ENCODE measurements at places on chromosomes 4 and X.

DNA sequence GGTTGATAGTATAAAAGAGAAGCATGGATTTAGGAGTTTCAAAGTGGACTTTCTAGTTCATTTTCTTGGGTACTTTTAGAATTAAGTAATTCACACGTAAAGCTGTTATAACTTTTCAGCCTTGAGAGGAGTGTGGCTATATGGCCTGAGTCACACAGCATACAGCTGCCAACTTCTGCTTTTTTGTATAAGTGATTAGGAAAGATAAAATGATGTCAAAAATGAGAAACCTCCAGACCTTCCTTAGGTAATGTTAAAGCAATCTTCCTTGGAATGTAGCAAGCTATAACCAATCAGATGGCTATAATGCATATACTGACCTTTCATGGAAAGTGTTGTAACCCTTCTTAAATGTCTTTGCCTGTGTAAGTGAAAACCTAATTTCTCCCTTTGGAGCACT is 39.2 kb downstream of the RAB40AL start:
- DNase-seq, result no peak

GRCh38 chr4:36286481-36286871 is 5.1 kb downstream of the DTHD1 start:
- DNase-seq, result no peak

- DNase-seq, result no peak
Measured at GRCh38 chr4:4855301-4856070, 4.0 kb upstream of the MSX1 start.

DNA sequence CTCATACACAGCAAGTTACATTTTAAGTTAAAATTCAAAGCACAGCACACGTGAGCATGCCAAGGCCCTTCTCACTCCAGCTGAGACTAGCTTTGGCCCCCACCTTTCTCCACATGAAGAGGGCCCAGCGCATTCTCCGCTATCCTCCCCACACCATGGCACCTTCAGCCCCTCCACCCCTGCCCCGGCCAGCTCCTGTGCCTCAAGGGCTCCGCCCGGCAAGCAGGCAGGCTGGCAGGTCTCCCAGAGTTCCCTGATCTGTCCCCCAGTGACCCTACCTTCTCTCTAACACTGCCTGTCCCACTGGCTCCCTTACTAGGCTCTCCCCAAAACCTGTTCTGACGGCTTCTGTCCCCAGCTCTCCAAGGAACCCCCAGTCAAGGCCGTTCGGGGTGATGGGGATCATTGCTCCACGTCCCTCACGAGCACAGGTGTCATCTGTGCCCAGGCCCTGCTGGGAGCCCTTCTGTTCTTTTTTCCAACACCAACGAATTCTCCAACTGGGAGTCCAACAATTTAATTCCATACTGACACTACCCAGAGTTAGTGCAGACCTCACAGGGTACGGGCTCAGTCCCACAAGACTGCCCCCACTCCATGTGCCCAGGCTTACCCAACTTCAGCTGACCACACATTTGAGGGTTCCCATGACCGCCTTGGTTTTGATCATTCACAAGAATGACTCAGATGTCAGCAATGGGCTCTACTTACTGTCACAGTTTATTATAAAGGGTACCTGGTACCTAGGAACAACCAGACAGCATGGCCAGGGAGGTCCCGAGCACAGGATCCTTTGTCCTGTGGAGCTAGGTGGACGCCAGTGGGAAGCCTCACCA is 4.2 kb downstream of the LETM1 start:
- no peak for DNase-seq

- DNase-seq, result no peak
Measured at GRCh38 chrX:50448565-50448964, 22.1 kb downstream of the DGKK start.

GRCh38 chr4:112514647-112515197 is 1.3 kb downstream of the NEUROG2 start:
- DNase-seq, result no peak

DNA sequence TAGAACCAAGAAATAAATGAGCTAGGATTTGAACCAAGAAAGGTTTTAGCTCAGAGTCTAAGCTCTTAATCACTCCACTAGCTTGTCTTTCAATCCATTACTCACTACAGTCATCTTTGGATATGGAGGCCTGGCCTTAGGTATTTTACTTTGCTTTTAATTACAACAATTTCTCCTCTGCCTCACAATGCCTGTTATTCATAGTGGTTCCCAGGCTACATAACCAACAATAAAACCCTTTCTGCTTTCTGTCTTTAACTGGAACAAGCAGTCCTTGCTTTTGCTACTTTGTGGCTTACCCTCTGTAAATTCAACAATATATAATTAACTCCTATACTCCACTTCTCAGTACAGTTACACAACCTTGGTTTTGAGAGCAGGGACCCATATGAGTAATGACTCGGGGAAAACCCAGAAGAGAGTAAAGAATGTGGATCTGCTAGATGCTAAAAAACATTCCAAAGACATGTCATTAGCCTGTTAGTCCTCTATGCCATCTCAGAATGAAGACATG is 94.7 kb upstream of the NAP1L5 start:
- DNase-seq, result no peak

- no peak for DNase-seq
Measured at GRCh38 chrX:132023896-132024386, 839 bp downstream of the STK26 start.

All from SHP77 (cell line).